CD4-positive, alpha-beta T cell treated with Interleukin-2 at 100 ng/mL for 4 hours (primary cell): ENCODE measurements at places on chromosomes 6 and 20.
A peak's percentile ranks its signal among the peaks of the same experiment; 100 is the strongest.

- DNase-seq, result peak; percentile 51
These were observed 90.7 kb upstream of the ARID1B start for GRCh38 chr6:156686301-156686994.

DNA sequence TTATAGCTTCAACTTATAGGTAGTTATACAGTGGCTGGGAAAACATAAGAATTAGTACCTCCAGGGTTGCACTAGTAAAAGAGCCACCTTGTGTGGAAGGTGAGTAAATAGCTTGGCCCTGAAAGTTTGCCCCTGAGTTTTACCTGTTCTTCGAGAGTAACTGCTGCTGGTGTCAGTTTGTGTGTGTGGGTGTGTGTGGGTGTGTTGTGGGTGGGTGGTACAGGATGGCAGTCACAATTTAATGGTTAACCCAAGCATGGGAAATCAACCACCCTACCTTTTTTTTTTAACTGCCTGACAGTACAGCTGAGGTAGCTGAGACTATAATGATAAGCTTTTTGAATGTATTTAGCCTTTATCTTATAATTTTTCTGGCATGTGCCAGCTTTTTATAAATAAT lies 137.3 kb downstream of the STXBP5 start:
- no peak for DNase-seq

GRCh38 chr6:75204959-75205775 lies 686 bp downstream of the COL12A1 start:
- no peak for DNase-seq

- DNase-seq, result no peak
These were observed 4.7 kb downstream of the MLIP start for GRCh38 chr6:54115966-54116365.

- no peak for DNase-seq
These were observed 15.4 kb downstream of the FKBP1A start for GRCh38 chr20:1377341-1377871.

DNA sequence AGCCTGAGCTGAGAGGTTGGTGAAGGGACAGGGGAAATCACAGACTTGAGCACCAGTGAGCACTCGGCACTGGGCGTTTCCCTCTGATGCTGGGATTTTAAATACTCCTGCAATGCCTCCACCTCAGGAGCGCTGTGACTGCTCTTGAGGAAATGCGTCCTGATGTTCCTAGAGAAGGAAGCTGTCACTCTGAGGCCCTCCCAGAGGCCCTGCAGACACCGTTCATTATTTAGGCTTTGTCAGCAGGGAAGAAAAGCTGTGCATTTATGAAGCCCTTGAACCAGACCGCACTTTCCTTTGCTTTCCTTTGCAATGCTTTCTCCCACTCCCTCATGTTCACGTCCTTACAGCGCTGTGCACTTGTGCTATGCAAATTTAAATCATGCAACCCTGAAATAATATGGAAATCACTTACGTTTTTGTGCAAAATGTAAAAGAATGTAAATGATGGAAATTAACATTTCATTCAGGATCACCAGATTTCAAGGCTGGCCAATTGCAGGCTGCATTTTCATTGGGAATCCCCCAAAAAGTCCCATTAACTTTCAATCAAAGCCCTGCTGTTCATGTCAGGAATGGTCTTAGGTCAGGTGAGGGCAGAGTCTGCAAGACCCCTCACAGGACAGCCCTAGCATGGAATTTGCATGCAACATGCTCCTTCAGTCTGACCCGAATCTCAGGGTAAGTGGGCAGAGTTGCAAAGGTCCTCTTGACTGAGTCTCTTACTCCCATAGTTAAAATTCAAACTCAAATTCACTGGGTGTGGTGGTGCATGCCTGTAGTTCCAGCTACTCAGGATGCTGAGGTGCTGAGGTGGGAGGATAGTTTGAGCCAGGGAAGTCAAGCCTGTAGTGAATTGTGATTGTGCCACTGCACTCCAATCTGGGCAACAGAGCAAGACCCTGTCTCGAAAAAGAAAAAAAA lies 45.8 kb upstream of the SYNDIG1 start:
- DNase-seq, result no peak

DNA sequence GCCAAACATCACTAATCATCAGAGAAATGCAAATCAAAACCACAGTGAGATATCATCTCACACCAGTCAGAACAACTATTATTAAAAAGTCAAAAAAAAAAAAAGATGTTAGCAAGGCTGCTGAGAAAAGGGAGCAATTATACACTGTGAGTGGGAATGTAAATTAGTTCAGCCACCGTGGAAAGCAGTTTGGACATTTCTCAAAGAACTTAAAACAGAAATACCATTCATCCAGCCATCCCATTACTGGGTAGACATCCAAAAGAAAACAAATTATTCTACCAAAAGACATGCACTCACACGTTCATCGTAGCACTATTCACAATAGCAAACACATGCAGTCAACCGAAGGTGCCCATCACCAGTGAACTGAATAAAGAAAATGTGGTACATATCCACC lies 213.9 kb downstream of the TTLL2 start:
- DNase-seq, result no peak

DNA sequence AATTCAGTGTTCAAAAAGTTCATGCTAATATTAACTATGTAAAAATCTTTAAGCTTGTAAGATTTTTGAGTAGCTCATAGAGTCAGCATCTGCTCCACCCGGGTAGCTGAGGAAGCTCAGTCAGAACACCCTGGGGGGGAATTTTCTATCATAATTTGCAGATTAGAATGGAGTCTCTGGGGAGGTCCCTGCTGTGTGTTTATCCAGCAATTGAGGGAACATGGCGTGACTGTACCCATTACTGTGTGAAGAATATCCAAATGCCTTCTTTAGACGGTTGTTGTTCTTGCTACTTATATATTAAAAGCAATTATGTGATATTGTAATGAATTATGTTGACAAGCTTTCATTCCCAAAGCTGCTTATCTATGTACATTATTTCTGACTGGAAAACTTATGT lies 64.8 kb downstream of the AIG1 start:
- no peak for DNase-seq

- DNase-seq, result no peak
These were observed 24.6 kb upstream of the CTNNBL1 start for GRCh38 chr20:37669062-37669772.

GRCh38 chr20:9179193-9179802 lies 110.4 kb downstream of the PLCB4 start:
- DNase-seq, result no peak

GRCh38 chr20:45344168-45344860 lies 3.9 kb downstream of the SDC4 start:
- peak; percentile 15 for DNase-seq

DNA sequence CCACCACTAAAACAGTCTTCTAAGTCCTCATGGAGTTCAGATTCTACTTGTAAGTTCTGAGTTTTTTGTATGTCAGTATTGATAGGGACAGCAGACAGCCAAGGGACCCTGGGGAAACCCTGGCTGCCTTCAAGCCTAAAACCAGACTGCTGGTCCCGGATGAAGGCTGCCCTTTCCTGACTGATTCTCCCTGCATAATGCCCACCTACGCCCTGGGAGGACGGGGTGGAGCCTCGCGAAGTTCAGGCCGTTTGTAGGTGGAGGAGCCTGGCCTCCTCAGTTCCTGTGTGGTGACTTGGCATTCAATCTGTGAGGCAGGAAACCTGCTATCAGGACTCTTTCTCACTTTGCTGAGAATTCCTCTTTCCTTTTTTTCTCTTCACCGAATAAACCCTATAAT lies 120.3 kb upstream of the LGSN start:
- no peak for DNase-seq

GRCh38 chr6:97177905-97178304 lies 105.1 kb downstream of the MMS22L start:
- DNase-seq, result no peak

DNA sequence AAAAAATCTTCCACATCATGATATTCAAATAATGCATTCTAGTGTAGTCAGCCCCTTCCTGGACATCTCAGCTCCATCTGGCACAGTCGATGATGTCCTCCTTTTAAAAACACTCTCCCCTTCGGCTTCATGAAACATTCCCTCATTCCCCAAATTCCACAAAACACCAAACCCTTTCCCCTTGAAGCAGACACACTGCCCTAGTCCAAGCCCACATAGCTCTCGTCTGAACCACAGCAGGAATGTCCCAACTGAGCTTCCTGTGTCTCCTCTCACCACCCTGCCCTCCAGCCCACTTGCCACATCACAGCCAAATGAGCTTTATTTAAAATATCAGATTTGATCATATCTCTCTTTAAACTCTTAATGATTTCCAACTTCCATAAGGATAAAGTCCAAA lies 106.4 kb upstream of the CARMIL1 start:
- DNase-seq, result no peak

DNA sequence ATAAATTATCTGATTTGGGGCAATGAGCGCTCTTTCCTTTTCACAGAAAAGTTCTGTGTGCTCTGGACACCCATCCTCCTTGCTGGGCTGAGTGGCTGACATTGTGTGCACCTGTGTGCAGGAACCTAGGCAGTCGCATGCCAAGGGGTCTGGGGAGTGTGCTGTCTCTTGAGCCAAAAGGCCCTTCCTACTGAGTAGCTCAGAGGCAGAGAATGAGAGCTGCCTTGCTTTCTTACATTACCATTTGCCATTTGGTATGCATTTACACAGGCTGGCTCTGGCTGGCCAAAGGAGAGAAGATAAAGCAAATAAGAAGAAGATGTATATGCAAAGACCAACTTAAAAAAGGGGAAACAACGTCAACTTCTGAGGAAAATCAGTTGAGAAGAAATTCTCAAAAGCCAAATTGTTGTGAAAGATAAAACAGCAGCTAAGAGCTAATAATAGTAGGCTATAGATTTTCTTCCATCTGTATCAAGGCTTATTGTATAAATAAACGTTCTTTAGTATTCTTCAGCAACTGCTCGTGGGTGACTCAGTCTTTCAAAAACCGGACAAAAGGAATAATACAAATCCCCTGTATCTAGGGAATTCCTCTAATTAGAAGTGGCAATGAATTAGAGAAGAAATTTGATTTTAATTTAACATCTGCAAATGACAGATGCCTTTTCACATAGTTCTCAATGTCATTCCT lies 121.9 kb downstream of the INSM1 start:
- DNase-seq, result no peak

DNA sequence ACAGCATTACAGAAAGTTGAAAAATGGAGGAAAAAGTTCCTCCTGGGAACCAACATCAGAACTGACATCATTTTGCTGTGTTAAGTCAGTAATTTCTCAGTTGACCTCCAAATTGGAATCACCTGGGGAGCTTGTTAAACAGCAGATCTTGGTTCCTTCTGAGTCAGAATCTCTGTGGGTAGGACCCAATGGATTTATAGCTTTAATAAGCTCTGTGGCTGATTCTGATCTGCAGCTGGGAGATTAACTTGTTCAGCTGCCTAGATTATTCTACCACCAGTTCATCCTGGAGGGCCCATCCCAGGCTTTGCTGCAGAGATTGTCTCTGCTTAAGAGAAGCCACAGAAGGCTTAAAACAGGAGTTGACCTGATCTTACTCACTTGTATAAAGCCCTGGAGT lies 90.7 kb upstream of the POPDC3 start:
- no peak for DNase-seq

GRCh38 chr6:136523196-136523595 lies 27.0 kb downstream of the MAP7 start:
- DNase-seq, result no peak

DNA sequence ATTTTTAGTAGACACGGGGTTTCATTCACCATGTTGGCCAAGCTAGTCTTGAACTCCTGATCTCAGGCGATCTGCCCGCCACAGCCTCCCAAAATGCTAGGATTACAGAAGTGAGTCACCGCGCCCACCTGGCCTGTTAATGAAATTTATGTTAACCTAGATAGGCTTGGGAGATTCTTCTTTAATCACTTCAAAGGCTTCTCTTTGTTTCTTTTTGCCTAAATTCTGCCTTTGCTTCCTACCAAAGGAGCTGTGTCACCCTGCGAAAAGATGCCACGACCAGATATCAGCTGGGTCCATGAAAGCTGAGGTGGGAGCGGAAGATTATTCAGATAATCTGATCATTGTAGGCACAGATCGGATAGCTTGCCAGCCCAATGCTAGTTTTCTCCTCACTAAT lies 75.3 kb downstream of the GMPR start:
- no peak for DNase-seq

GRCh38 chr6:39770446-39770845 lies 21.7 kb upstream of the DAAM2 start:
- DNase-seq, result no peak

- DNase-seq, result no peak
These were observed 24.0 kb downstream of the HLA-DPA1 start for GRCh38 chr6:33049323-33050013.

DNA sequence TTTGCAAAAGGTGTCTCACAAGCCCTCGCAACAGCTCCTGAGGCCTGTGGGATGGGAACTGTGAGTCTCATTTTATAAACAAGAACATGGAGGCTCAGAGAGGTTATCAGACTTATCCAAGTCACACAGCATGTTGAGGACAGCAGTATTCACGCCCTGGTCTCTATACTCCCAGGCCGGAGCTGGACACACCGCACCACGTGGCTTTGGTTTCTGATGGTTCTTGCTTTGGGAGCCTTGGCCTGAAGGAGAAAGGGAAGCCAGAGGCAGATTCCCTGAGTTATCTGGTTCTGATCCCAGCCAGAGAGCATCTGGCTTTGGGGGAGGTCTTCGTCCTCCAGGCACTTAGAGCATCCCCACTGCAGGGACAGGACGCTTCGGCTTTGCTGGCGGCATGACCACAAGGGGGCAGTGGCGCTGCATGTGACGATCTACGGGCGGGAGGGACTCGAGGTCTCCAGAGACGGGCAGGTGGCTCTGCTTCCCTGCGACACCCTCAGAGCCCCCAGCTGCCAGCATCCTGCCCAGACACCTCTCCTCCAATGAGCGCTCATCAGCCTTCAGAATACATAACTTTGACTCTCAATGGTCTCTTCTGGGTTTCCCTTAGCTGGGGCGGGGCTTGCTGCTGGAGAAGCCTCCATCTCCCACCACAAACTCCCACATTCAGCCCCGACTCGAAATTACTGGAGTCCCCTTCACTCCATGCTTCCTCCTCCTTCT lies 51.4 kb upstream of the SAYSD1 start:
- DNase-seq, result peak; percentile 78

- DNase-seq, result no peak
These were observed 78.0 kb upstream of the TMEM181 start for GRCh38 chr6:158481690-158482473.

DNA sequence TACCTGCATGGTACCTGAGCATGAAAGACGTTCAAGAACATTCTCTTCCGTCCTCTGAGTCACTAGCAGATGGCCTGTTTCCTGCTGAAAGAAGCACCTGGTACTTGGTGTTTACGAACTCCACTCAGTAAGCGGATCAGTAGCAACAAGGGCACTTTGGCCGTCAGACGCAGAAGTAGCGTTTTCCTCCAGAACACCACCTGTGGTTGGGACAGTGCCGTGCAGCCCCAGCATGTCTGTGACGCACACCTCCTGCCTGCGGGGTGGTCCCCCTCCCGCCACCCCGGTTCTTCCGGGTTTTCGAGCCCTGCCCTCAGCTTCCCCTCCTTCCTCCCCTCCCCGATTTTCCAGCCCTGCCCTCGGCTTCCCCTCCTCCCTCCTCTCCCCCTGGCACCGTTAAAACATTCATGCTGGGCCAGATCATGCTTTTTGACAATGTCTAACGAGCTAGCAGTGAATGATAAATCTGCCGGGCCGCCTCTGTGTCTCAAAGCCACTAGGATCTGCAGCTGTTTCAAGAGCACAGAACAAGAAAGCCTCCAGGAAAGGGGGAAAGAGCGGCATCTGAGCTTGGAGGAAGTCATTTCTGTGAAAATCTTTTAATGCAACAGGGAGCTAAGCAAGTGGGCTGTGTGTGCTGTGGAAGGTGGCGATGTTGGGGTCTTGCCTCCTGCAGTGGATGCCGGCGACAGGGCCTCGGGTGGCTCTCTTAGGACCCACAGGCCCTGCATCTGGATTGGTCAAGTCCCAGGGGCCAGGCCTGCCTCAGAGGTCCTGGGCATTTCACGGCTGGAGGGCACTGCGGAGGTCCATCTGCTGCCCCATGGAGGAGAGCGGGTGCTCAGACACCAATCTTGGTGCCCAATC lies 207.9 kb downstream of the ERMARD start:
- DNase-seq, result peak; percentile 57

GRCh38 chr6:105926318-105926717 lies 159.8 kb upstream of the PRDM1 start:
- DNase-seq, result no peak
